Glomerular endothelial cell (primary cell): ENCODE measurements at places on chromosomes 2 and 18. TPM values are rescaled to one million over a fixed set of nuclear protein-coding genes. Genes with fewer than 3 reads are reported as not detected.

DQX1 gene
- total RNA-seq: not detected in 2 replicates

COLEC11 gene
- 0.29 TPM in 1 of 2 replicates, not detected in the other for total RNA-seq

C2orf42 gene
- 8.4 and 16.6 TPM in 2 replicates for total RNA-seq

CHRNA1 gene
- total RNA-seq: 1.9 and 21.1 TPM in 2 replicates

TSPYL6 gene
- 0.06 TPM in 1 of 2 replicates, not detected in the other for total RNA-seq

MATN3 gene
- total RNA-seq: 1.9 and 3.6 TPM in 2 replicates

BCL11A gene
- 3.6 and 6.1 TPM in 2 replicates for total RNA-seq

COL4A3 gene
- total RNA-seq: not detected in 2 replicates

DNA sequence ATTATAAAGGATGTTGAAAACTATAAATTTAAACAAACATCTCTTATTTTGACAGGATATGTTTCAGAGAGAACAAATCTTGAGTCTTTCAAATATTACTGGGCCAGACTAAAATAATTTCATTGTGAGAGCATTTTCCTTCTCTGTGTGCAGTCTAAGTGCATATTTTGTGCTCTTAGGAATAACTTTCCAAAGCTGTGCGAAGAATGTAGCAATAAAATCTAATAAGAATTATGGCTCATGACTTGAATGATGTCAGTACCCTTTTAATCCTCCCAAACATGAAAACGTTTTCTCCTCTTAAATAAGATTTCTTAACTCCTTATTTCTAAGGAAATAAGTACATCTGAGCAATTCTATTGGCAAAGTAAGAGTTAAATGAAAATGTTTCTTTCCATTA is 76.2 kb upstream of the EFEMP1 start:
- DNase-seq: no peak

GRCh38 chr2:63484481-63484880 is 103.8 kb downstream of the WDPCP start:
- no peak for DNase-seq

- no peak for DNase-seq
Measured at GRCh38 chr2:210475706-210476105, 853 bp downstream of the LANCL1 start.

GRCh38 chr2:60840880-60841279 is 40.5 kb upstream of the REL start:
- DNase-seq: no peak

DNA sequence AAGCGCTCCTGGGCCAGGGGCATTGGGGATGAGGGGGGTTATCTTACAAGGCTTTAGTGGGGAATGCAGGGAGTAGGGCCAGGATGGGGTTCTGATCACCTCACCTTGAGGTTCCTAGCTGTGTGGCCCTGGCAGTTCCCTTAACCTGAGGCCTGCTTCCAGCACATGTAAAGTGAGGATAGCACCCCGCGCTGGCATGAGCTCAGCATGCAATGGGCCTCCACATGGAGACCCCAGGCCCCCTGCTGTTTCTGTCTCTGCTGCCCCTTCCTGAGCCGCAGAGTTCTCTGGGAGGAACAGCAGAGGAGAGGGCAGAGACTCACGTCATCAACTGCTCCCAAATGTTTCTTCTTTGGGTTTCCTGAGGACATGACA is 8.6 kb upstream of the TEX51 start:
- no peak for DNase-seq

DNA sequence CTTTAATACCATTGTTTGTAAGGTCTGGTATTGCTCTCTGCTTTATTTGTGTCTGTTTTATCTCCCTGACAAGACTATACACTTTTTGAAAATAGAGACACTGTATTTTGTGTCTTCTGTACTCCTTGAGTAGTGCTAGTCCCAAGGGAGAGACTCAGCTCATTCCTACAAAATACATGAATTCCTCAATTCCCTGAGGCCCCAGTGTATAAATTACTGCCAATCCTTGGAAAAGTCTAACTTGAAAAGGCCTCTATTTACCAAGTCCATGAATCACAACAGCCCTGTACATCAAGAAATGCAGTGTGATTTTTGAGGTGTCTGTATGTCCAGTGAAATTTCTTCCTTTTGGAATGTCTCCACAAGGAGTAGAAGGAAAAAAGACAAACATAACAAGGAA is 34.9 kb upstream of the NEDD4L start:
- no peak for DNase-seq

DNA sequence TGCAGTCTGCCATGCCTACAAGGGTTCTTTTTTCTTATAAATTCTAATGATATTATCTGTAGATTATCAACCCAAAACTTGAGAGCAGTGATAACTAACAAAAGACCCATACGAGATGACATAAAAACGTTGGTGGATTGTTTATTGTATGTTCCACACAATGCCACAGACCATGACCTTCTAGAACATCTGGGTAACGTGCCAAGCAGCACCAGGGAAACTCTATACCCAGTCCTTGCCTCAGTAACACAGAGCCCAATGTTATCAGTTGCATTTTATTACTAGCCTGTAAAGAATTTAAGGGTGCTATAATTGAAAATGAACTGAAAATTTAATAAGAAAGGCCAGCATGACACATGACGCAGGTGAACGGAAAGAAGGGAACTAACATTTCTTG is 99.1 kb upstream of the UGP2 start:
- DNase-seq: no peak

DNA sequence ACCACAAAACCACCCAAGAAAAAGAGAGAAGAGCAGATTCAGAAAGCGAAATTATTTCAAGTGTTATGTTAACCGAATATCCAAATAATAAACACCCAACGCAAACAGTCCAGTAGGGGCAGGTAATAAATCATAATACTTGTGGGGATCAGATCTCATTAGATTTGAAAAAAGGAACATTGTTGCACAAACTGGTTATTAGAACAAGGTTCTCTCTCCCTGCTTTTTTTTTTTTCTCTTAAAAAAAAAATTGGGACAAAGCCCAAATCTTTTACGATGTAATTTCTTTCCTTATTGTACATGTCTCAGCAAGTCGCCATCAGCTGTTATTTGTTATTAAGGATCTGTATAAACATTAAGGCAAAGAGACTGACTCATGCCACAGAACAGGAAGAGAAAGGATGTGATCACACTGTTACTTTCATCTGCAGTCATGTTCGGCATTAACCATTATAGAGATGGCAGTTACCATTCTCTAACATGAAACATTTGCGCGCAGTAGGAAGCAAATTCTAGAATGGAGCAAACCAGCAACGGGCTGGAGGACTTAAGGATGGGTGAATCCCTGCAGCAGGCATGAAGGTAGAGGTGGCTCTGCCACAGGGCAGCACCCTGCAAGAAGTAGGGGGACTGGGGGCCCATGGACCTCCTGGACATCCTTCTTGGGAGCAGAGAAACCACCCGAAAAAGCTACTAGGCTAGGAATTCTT is 42.0 kb downstream of the EPHA4 start:
- no peak for DNase-seq

DNA sequence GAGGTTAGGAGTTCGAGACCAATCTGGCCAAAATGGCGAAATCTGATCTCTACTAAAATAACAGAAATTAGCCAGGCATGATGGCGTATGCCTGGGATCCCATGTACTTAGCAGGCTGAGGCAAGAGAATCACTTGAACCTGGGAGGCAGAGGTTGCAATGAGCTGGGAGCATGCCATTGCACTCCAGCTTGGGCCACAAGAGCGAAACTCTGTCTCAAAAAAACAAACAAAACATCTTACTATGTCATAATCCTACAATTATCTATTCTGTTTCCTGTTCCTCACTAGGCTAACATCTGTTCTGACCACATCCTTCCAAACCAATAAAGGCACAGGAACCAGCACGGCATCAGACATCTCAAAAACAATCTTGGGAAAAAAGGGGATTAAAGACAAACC is 361.8 kb upstream of the UBE2E3 start:
- no peak for DNase-seq

DNA sequence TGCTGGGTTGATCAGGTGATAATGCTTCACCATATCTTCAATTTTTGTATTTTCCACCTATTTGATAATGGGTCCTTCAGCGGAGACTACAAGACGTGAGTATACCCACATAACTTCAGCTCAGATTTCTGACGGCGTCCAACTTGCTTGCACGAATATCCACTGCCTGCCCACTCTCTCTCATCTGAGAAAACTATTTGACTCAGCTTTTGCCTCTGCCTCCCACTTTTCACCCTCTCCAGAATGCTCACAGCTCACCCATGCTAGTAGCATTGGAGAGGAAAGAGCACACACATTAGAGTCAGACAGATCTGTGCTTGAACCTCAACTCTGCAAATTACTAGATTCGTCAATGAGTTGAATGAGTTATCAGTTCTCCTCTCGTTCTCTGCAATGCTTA is 166.8 kb downstream of the BCL2 start:
- no peak for DNase-seq

DNA sequence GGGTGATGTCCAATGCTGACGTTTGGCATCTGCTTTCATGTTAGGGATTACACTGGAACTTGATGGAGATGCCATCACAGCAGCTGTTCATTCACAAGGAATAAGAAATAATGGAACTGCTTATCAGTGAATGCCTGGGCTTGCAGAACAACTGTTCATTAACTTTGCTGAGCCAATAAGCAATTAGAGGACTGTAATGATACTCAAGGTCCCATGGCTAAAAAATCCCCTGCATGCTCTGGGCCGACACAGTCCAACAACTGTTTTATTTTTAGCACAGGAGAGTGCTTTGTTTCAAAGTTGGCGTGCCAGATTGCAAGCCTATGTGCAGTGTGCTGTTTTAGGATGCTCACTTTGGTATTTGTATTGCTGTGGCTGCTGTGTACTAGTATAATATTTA is 408.0 kb upstream of the RGPD4 start:
- no peak for DNase-seq

DNA sequence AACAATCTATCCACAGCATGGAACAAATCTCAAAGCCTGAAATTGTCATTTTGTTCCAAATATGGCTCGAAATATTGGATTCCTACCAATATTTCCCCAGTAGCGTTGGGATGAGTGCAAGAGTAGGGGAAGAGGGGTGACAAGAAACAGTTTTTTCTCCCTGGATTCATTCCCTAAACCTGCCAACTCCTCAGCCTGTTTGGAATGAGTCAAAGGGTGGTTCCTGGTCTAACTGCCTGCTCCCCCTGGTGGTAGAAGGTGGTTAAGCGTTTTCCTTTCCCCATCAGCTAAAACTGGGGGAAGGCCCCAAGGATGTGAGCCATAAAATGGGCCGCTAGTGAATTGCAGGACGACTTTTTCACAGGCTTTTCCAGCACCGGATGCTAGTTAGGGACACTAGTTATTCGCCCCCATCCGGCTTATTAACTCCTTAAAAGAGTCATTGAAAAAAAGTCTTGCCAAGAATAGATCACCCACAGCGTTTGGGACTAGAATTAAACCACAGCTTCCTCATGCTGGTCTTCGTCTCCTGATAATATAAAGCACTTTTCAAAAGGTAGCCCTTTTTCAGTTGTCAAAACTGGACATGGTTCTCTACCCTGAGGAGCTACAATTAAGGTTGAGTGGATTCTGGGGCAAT is 72.5 kb downstream of the DHRS9 start:
- peak; percentile 29 for DNase-seq

- DNase-seq: no peak
Measured at GRCh38 chr2:108573061-108573460, 38.8 kb downstream of the LIMS1 start.

DNA sequence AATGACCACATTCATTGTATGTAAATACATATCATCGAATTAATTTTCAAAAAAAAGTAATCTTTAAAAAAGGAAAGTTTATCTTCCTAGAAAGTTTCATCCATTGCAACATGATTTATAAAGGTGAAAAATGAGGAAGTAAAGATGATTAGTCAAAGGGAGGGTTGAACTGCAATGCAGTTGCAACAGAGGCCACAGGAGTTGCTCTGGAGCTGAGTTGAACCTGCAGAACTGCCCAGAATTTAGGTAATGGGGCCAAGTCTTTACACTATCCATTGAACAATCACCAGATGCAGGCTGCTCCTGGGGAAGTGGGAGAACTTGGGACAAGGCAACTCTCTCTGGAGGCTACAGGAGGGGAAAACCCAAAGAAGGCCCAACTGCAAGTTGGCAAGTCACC is 390.7 kb downstream of the METTL4 start:
- no peak for DNase-seq

- no peak for DNase-seq
Measured at GRCh38 chr2:147081831-147082230, 763.0 kb upstream of the ACVR2A start.

DNA sequence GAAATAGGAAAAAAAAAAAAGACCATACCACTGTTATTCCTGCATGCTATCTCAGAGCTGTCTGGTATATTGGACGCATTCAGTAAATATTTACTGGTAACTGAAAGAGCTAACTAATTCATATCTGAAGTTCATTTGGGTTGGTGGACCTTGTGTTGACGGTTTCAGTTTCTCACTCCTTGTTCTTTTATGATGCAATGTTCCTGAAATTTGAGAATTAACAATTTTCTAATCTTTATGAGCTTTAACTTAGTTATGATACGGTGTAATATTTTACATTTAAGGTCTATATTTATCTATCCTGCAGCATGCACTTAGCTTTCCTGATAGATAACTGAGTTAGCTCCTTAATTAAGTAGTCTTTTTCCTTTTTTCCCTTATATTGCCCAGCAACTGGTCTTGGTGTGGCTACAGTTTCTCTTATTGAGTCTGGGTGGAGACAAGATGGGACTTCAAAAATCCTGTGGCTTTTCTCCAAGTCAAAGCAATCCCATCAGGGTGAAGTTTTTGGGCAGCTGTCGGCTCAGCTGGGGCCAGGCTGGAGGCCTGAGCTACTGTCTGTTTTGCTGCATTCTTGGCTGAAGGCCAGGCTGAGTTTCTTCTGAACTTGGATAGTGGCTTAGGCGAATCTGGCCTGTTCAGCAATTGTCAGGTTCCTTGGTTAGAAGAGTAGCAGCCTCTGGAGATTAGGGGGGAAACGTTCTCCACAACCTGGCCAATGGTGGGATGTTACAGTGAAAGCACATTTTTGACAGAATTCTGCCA is 78.4 kb upstream of the MEX3C start:
- no peak for DNase-seq
